ENCODE measurements at places on chromosomes 16 and 17.
A peak's percentile ranks its signal among the peaks of the same experiment; 100 is the strongest.

DNA sequence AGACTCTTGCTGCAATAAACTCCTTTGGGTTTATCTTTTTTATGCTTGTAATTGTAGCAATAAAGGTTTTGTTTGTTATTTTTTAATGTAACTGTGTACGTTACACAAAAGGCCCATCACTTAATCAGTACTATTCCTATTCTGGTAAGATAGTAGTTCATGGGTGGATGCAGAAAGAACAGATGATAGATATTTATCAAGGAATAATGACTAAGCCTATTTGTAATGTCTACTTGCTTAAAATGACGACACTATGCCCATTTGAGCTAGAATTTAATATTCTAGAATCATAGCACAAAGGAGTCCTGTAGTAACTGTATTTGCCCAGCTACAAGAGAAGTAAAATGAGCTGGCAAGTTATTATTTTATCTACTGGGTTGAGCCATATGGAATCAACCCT, 235.4 kb upstream of the DYNLRB2 start:
- DNase-seq, result no peak

GRCh38 chr16:22314661-22315626, 17.7 kb downstream of the POLR3E start:
- DNase-seq, result no peak

- no peak for DNase-seq
These were observed 30.1 kb downstream of the SOCS1 start for GRCh38 chr16:11225677-11226549.

DNA sequence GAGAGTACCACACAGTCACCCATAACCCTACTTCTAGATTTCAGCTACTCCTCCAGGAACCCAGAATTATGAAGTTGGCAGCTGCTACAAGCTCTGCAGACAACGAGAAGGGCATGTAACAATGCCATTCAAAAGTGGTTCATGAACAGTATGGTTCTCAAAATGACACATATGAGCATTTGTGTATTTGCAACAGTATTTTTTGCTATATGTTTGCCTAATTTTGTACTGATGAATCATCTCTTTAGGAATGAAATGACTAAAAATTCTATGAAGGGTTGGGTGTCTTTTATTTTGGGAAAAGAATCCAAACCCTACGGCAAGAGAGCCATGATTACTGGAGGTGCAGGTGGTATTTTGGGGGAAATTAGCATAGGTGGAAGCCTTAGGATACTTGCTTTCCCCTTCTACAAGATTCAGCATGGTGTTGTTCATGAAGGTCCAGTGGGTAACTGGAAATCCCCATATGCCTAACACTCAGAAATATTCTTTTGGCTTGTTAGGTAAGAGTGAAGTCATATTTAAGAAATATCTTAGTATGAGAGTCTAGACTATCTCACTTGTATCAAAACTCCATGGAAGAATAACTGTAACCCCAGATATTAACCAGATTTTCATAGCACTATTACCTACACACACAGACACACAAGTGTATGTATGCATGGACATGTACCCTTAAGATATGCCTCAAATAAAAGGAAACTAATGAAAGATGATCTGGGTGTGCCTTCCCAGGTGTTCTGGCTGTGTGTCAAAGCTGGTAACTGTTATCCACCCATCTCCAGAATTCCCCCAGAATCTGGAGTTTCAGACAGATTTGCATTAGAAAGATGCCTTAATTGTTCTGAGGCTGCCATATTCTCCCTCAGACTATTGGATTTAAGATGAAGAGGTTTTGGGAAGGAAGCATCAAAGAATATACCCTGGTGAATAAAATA, 688.2 kb upstream of the SOX9 start:
- no peak for DNase-seq

- no peak for DNase-seq
These were observed 33.8 kb downstream of the YWHAE start for GRCh38 chr17:1366234-1366633.

DNA sequence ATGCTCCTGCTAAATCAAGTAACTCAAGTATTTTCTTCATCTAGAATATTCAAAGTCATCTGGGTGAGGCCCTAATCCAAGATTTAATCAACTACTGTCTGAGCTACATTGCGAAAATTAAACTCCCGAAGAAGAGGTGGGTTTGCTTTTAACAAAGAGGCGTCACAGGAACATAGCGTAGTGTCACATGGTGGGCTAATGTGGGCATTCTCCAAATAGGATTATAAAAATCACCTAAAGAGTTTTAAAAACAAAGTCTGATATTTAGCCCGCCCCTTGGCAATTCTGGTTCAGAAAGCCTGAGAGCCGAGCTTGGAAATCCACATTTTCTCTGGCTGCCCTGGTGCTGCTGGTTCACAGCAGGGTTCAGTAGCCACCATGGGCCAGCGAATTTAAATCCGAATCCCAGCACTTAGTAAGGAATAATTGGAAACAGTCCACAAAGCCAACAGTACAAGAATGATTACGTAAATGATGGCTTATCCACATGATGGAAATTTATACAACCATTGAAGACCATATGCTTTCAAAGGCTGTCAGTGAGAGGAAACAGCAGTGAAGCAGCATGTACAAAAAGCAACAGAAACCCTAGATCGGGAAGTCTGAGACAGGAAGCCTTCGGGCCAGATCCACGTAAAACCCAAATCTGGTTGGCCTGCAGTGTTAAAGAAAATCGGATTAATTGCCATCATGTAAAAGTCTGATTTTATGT, 8.8 kb downstream of the PMM2 start:
- no peak for DNase-seq

DNA sequence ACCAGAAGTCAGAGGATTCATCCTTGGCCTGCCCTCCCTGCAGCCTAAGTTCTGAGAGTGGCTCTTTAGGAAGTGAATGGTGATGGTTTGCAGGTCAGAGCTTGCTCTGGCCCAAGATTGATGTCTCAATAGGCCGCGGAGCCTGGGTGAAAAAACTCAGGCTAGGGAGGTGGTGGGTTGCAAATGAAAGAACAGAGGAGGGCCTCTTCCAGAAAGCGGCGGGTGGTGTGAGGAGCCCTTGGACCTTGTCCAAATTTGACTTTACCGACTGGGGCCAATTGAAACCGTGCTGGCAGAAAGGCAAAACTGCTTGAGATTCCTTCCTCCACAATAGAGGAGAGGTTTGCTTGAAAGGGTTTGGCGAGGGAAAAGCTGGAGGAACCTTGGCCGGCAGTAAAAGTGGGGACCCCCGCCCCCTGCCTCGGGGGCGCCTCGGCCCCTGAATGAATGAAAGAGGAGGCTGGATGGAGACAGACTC, 331.3 kb downstream of the SEC14L1 start:
- no peak for DNase-seq

GRCh38 chr17:69445132-69445531, 30.6 kb downstream of the MAP2K6 start:
- no peak for DNase-seq

DNA sequence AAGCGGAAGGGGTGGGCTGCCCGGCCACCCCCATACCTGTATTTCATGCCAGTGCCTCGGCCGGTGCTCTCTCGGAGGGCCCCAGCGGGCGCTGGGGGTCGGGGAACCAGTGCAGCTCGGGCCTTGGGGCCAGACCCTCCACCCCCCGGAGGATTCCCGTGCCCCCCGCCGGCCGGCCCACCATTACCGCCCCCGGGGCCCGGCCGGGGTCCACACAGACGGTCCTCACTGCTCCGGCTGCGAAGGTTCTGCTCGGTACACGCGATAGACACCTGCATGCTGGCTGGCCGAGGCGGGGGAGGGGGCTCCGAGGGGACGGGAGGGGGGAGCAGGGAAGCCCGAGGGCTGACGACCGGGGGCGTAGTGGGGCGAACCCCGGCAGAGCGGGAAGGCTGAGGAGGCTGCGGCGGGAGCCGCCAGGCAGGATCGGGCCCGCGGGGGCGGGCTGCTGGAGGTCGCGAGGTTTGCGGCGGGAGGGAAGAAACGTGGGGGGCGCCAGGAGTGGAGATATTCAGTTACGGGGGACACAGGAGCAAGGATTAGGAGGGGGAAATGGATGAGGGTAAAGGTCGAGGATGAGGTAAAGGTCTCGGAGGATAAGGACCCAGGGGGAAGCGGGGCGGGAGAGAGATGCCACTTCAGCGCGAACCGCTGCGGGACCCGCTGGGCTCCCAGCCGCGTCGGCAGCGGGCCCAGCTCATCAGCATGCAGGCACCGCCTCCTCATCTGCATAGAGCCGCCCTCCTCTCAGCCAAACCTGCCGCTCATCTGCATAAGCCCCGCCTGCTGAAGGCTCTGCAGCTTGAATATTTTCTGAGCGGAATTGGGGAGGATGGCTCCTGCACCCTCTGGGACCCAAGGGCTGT, at the start of gene KCNAB3:
Gene KCNAB3, minus strand, starts transcription at position 699 of the 866 bp plus-strand sequence. Its CDS starts 421 bp downstream, at position 278.
- DNase-seq, result no peak

DNA sequence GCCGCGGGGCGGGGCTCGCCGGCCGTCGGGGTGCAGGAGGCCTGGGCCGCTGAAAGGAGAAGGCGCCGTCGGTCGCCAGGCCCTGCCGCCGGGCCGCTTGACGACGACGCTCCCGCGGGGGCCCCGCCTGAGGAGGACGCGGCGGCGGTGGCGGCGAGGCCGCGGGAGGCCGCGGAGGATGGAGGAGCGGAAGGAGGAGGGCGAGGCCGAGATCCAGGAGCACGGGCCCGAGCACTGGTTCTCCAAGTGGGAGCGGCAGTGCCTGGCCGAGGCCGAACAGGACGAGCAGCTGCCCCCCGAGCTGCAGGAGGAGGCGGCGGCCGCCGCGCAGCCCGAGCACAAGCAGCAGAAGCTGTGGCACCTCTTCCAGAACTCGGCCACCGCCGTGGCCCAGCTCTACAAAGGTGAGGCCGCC, 430 bp downstream of the HAPSTR1 start:
- no peak for DNase-seq

DNA sequence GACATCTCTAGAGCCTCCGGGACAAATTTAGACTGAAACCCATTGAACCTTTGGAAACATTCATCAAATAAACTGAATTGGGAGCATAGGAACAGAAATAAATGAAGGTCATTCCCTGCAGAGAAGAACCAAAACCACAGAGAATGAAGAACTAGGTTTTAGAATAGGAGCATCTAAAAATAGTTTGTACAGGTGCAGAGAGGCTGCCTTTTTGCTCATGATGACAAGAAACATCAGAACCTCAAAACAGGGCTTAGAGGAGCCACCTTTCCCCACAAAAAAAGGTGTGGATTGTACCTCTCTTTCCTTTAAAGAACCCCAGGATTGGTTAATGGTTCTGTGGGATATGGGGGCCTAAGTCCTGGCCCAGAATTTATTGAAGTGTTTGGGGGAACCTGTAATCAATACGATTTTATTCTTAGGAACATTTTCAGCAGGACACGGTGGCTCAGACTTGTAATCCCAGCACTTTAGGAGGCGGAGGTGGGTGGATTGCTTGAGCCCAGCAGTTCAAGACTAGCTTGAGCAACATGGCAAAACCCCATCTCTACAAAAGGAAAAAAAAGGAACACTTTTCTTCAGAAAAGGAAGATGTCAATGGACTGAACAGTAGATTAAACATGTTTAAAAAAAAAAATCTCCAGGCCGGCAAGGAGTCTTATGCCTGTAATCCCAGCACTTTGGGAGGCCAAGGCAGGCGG, 37.7 kb upstream of the SLC47A1 start:
- DNase-seq, result no peak

- no peak for DNase-seq
These were observed 151.3 kb upstream of the IRX3 start for GRCh38 chr16:54437921-54438320.

- no peak for DNase-seq
These were observed 53.6 kb downstream of the NUP88 start for GRCh38 chr17:5365831-5366230.

GRCh38 chr17:2894782-2895181, 98.5 kb downstream of the RAP1GAP2 start:
- DNase-seq, result peak; percentile 14

DNA sequence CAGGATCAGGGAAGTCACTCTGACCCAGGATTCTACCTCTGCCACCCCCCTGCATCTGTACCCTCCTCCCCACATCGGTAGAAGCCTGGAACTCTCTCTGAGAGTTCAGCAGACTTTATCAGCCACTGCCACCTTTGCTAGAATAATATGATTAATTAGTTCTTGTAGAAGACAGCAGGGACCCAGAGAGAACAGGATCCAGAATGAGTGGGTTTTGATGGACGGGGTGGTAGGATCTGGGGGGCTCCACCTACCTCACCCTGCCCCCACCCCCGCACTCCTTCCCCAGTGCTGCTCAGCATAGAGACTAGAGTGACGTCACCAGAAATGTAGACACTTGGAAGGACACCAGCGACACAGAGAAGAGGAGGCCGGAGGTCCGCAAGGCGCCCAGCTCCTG, 33.5 kb downstream of the ABCC6 start:
- DNase-seq, result no peak

- no peak for DNase-seq
These were observed 810 bp upstream of the GAN start for GRCh38 chr16:81313701-81314602.

- no peak for DNase-seq
These were observed 732 bp downstream of the PNPO start for GRCh38 chr17:47942096-47942510.

- no peak for DNase-seq
These were observed 105.2 kb downstream of the RPTOR start for GRCh38 chr17:80649672-80650330.

DNA sequence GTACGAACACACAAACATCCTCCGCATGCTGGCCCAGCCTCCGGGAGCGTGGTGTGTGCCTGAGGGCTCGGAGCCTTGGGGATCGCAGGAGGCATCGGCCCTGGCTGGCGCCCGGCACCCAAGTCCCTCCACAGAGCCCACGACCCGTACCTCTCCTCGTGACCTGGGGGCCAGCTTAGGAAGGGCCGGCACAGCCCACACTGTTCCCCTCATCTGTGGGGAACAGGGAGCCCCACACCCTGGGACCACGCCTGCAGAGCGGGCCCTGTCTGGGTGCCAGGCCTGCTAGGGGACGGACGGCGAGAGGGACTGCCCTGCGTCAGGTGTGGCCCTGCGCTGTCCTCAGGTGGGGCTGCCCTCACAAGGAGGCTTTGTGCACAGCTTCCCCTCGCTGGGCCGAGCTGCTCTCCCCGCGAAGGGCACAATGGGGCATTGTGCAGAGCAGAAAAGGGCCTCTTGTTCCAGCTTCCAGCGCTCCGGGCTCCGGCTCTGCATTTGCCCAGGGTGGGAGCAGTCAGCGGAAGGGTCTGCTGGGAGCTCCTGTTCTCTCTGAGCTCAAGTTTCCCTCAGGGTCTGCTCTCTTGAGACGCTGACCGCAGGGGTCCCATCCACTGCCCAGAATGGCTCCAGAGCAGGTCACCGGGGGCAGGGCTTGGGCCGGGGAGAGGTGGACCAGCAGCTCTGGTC, 1.7 kb upstream of the LMF1 start:
- DNase-seq, result no peak

GRCh38 chr16:58021661-58022551, 3.6 kb upstream of the MMP15 start:
- DNase-seq, result no peak

DNA sequence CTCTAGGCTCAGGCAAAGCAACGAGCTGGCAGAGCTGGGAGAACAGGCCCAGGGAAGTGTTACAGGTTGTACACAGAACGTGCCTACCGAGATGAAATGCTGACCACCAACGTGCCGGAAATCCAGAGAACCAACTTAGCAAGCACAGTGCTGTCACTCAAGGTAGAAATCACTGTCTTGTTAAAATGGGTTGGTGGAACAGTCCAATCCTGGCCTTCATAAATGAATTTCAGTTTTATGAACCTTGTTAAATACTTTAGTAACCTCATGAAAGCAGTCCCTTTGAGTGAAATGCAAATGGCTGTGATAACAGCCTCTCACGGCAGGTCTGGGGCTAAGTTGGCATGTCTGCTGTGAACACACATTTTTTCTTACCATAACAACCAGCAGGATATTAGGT, 29.0 kb downstream of the ETV4 start:
- DNase-seq, result no peak

Measured in NCI-H510A treated with DMSO at 0.1 percent for 48 hours (cell line).